ENCODE measurements at places on chromosomes 16 and 17. TPM values are rescaled to one million over a fixed set of nuclear protein-coding genes. Genes with fewer than 3 reads are reported as not detected.

Gene FAM20A
- total RNA-seq = 21.2 TPM

Gene SLC12A3
- total RNA-seq = not detected

Gene LYRM1
- 69.2 TPM for total RNA-seq

Gene SPATA22
- total RNA-seq = 0.50 TPM

Gene NHLRC4
- total RNA-seq = 1.2 TPM

Gene WNT3
- 0.99 TPM for total RNA-seq

Gene CTF1
- 6.2 TPM for total RNA-seq

Gene SCGB1C2
- not detected for total RNA-seq

Gene DRC7
- not detected for total RNA-seq

Gene CMTM1
- not detected for total RNA-seq

Gene PYY
- total RNA-seq = not detected

Gene FMNL1
- 19.6 TPM for total RNA-seq

Gene FOXC2
- total RNA-seq = 1.3 TPM

Gene CRYBA1
- not detected for total RNA-seq

Gene CXCL16
- total RNA-seq = 10.7 TPM

Gene DNAJA3
- total RNA-seq = 50.3 TPM

Gene OTOP3
- not detected for total RNA-seq

Gene ODAD4
- 0.33 TPM for total RNA-seq

Gene CUEDC1
- 51.9 TPM for total RNA-seq

Gene PERCC1
- total RNA-seq = not detected

Gene RILP
- total RNA-seq = 31.0 TPM

Gene GINS2
- total RNA-seq = not detected

Gene CCDC78
- 0.33 TPM for total RNA-seq

Gene DHRS7C
- total RNA-seq = not detected

Gene PRSS33
- total RNA-seq = not detected

Gene DNAH9
- total RNA-seq = 0.92 TPM

Gene CHST4
- total RNA-seq = 0.26 TPM

Gene CASKIN1
- under 0.01 TPM for total RNA-seq

Gene CHST5
- not detected for total RNA-seq

Gene TPSD1
- total RNA-seq = 1.8 TPM

Gene ARL17A
- 9.2 TPM for total RNA-seq

Gene ATP5PD
- total RNA-seq = 234 TPM

Gene SDR42E2
- not detected for total RNA-seq

Gene FZD2
- total RNA-seq = 1.7 TPM

Gene APRT
- 60.6 TPM for total RNA-seq

Gene PHAF1
- 23.7 TPM for total RNA-seq

Gene SOST
- total RNA-seq = not detected

Gene USP6
- 0.06 TPM for total RNA-seq

Gene YWHAE
- total RNA-seq = 388 TPM

Gene SLC16A11
- total RNA-seq = 0.99 TPM

Gene CA5A
- total RNA-seq = not detected

Gene IRX5
- not detected for total RNA-seq

Gene TSNAXIP1
- total RNA-seq = 0.83 TPM

Gene SPIRE2
- total RNA-seq = 3.0 TPM

Gene CORO6
- 46.2 TPM for total RNA-seq

Gene GPR142
- total RNA-seq = 0.83 TPM

Gene CDH3
- 0.19 TPM for total RNA-seq

Gene CPHXL2
- total RNA-seq = not detected

Gene HSD3B7
- total RNA-seq = 15.4 TPM

Gene TNP2
- not detected for total RNA-seq

Gene CWC25
- total RNA-seq = 22.2 TPM

Gene ZACN
- total RNA-seq = not detected

Gene NGFR
- total RNA-seq = 31.6 TPM

Gene PPP1R9B
- total RNA-seq = 20.2 TPM

Gene SEPTIN12
- total RNA-seq = not detected

Gene EXOC3L1
- total RNA-seq = 1.8 TPM

All from esophagus muscularis mucosa (tissue), 4 donors.